Naive thymus-derived CD4-positive, alpha-beta T cell (primary cell): ENCODE measurements at places on chromosomes 5 and 9. TPM values are rescaled to one million over a fixed set of nuclear protein-coding genes. Genes with fewer than 3 reads are reported as not detected.

- no peaks in the 10 kb centered on the region for H3K27me3 ChIP-seq
- no peaks in the 10 kb centered on the region for H3K36me3 ChIP-seq
- DNase-seq = no peak
- no peak overlapping the region for H3K27ac ChIP-seq
- H3K4me3 ChIP-seq = no peak overlapping the region
- H3K4me1 ChIP-seq = peaks cover 9% of the 10 kb centered on the region
These were observed 53.4 kb downstream of the MAN2A1 start for GRCh38 chr5:109743041-109743531.

- H3K27ac ChIP-seq = no peak overlapping the region
- H3K4me1 ChIP-seq = no peaks in the 10 kb centered on the region
- H3K27me3 ChIP-seq = no peaks in the 10 kb centered on the region
- no peaks in the 10 kb centered on the region for H3K36me3 ChIP-seq
These were observed 133.7 kb upstream of the CCNG1 start for GRCh38 chr5:163303718-163304117.

DNA sequence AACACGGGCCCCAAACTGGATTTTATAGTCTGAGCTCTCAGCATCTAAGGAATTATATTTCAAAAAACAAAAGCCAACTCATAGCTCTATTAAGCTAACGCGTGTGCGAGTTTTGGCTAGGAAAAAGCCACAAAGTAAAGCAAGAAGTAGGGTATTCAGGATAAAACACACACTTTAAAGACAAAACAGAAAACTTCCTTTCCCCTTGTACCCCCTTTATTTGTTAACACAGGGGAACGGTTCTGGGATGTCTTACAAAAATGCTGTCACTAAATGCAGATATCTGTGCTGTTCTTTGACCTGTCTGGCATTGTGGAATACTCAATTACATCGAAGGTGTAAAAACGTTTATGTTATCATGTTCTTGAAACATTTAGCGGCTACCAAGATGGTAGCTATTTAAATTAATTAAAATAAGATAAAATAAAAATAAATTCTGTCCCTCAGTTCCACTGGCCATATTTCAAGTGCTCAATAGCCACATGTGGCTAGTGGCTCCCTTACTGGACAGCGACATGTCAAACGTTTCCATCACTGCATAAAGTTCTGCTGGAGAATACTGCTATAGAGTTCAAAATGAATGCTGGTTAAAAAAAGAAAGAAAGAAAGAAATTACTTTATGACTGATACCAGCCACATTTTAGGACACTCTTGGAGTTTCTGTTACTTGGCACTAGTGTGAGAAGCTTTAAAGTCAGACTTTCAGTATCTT is 7.2 kb upstream of the MEF2C start:
- no peaks in the 10 kb centered on the region for H3K27me3 ChIP-seq
- no peak for DNase-seq
- H3K27ac ChIP-seq = no peak overlapping the region

DNA sequence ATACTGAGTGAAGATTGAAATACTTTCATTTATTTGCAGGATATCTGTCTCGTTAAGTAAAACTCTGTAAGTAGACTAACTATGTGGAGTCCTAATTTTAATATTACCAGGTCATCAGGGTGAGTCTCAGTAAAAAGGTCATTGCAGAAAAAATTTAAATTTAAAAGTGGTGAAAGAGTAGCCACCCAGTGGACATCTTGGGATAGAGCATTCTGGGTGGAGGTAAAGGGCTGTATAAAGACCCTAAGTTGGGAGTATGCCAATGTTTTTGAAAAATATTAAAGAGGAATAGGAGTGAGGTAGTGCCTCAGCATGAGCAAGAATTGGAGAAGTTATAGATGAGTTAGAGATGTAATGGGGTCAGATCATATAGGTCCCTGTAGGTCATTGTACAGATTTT is 145.5 kb downstream of the HMHB1 start:
- no peaks in the 10 kb centered on the region for H3K27me3 ChIP-seq
- no peaks in the 10 kb centered on the region for H3K4me1 ChIP-seq
- no peak for DNase-seq
- H3K4me3 ChIP-seq = no peak overlapping the region
- H3K36me3 ChIP-seq = no peaks in the 10 kb centered on the region
- H3K27ac ChIP-seq = no peak overlapping the region

- no peaks in the 10 kb centered on the region for H3K27me3 ChIP-seq
- H3K36me3 ChIP-seq = no peaks in the 10 kb centered on the region
- DNase-seq = no peak
- no peak overlapping the region for H3K4me3 ChIP-seq
These were observed 586.3 kb downstream of the RAB3C start for GRCh38 chr5:59169081-59169767.

DNA sequence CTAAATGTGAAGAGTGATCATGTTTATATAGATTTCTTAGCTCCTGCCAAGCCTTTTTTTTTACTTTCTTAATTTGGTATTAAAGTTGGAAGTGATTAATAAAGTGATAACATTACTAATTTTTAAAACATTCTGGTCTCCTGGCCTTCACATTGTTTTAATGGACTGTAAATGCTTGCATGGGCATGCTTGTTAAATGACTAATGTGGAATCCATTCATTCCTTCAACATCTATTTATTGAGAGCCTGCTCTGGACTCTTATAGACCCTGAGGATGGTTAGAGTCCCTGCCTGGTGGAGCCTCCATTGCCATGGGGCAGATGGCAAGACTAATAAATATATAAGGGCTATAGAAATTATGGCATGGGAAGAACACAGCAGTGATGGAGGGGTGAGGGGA is 103.5 kb downstream of the NTRK2 start:
- no peaks in the 10 kb centered on the region for H3K4me1 ChIP-seq
- no peak overlapping the region for H3K27ac ChIP-seq
- no peak for DNase-seq
- H3K27me3 ChIP-seq = no peaks in the 10 kb centered on the region
- no peaks in the 10 kb centered on the region for H3K36me3 ChIP-seq

DNA sequence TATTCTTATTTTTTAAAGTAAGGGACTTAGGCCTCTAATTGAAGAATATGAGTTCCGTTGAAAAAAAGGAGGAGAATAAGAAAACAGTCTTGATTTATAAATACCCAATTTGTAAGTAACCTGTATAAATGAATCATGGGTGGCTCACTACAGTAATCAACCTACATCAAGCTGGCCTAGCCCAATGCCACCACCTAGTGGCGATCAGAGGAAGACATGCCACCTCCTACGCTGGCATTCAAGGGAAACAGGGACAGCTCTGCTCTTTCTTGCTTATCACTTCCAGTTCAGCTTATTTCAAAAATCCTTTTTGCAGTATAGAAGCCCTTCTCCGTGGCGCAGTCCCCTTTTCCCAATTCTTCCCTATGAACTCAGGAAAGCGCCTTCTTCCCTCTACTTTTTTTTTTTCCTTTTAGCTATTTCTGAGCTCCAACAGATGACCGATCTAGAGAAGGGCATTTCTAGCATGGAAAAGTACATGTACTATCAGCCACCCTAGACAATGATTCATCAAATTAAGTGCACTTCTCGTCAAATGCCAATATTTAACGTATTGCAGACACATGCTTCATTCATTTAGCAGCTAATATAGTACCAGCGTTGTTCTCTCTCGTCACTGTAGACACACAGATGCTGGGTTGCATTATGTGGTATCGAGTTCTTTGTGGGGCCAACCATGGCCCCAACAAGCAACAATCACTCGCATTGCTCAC is 28.3 kb downstream of the PTPN3 start:
- no peak overlapping the region for H3K27ac ChIP-seq
- no peak for DNase-seq
- no peaks in the 10 kb centered on the region for H3K36me3 ChIP-seq
- no peak overlapping the region for H3K4me3 ChIP-seq

DMRT3 gene
- not detected for polyA plus RNA-seq

PCDHAC1 gene
- polyA plus RNA-seq = not detected

PHF24 gene
- polyA plus RNA-seq = not detected

IL3 gene
- polyA plus RNA-seq = not detected

UTP15 gene
- 8.8 TPM for polyA plus RNA-seq
